ENCODE measurements at places on chromosomes 5 and 9. TPM values are rescaled to one million over a fixed set of nuclear protein-coding genes. Genes with fewer than 3 reads are reported as not detected.

Gene TAF11L12
- not detected for total RNA-seq

Gene HAVCR2
- total RNA-seq: 16.8 TPM

Gene OMD
- 200 TPM for total RNA-seq

GRCh38 chr5:75438722-75439121, 72.7 kb downstream of the CERT1 start:
- DNase-seq: no peak

- DNase-seq: no peak
Measured at GRCh38 chr5:43256261-43256966, 56.8 kb downstream of the HMGCS1 start.

DNA sequence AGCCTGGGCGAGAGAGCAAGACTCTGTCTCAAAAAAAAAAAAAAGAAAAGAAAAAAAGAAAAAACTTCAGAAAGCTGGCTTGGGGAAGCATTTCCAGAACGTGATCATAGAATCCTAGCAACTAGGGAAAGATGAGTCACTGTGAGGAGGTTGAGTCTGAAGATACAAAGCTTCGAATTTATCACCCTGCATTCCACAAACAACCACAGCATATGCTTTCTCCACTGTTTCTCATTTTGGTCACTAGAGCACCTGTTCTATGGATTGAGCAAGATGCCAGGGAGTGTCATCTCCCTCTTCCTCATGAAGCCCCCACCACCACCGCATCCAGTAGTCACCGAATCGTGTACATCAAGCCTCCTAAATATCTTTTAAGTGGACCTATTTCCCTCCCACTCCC, 37.9 kb downstream of the SEMA5A start:
- no peak for DNase-seq

DNA sequence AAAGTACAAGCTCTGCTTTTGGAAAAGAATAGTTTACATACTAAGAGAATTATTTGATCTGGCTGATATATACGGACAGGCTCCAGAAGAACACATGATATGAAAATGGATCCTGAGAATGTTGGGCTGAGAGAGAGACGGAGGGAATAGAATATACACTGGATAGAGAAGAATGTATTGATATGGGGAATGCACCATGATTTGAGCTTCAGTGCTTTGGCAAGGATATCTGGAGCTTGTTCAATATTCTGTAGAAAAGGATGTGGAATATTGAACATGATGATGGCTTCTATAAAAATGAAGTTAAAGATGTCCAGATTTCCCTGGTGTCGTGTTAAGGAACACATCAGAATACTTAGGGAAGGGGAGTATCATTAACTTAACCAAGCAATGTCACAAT, 280.5 kb upstream of the VLDLR start:
- DNase-seq: no peak

DNA sequence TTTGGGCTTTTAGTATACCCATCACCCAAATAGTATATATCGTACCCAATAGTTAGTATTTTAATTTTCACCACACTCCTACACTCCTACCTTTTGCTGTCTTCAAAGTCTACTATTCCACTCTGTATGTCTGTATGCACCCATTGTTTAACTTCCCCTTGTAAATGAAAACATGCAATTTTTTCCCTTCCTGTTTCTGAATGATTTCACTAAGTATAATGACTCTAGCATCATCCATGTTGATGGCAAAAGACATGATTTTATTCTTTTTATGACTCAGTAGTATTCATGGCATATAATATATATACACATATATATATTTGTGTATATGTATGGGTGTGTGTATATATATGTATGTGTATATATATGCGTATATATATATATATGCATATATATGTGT, 63.1 kb upstream of the FAM174A start:
- DNase-seq: no peak

Measured in thoracic aorta (tissue), 2 donors.